ENCODE measurements at places on chromosomes 2 and 18. TPM values are rescaled to one million over a fixed set of nuclear protein-coding genes. Genes with fewer than 3 reads are reported as not detected.

DNA sequence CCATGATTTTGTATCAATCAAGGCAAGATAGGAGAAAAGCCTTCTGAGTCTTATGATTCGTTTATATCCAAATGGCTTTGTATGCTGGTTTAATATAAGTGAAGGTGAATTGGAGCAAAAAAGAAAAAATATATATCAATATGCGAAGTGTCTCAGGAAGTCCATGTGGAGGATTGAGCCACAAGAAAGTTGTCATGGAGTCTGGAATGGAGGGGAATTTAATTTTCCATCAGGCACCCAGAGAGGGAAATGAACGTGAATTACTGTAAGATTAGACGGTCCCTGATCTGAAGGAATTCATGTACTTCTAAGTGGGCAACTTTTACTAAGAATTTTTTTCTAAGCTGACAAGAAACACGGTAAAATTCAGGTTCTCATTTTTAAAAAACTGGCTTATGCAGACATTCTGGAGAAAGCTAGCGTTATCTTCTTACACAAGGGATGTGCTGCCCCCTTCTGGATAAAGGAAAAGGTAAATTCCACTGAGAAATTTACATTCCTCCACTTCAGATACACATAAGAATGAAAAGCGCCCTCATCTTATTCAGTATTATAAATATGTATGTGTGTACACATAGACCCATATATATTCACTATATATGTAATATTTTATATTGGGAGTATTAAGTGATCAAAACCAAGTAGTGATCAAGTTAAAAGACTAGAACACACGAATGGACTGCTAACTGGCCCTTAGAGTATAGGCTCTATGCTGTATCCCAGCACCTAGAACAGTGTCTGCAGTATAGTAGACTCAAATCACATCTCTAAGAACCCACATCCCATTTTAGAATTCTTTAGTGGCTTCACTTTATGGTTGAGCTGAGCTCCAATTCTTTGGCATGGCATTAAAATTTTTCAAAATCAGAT is 289.0 kb upstream of the TFPI start:
- DNase-seq: no peak

DNA sequence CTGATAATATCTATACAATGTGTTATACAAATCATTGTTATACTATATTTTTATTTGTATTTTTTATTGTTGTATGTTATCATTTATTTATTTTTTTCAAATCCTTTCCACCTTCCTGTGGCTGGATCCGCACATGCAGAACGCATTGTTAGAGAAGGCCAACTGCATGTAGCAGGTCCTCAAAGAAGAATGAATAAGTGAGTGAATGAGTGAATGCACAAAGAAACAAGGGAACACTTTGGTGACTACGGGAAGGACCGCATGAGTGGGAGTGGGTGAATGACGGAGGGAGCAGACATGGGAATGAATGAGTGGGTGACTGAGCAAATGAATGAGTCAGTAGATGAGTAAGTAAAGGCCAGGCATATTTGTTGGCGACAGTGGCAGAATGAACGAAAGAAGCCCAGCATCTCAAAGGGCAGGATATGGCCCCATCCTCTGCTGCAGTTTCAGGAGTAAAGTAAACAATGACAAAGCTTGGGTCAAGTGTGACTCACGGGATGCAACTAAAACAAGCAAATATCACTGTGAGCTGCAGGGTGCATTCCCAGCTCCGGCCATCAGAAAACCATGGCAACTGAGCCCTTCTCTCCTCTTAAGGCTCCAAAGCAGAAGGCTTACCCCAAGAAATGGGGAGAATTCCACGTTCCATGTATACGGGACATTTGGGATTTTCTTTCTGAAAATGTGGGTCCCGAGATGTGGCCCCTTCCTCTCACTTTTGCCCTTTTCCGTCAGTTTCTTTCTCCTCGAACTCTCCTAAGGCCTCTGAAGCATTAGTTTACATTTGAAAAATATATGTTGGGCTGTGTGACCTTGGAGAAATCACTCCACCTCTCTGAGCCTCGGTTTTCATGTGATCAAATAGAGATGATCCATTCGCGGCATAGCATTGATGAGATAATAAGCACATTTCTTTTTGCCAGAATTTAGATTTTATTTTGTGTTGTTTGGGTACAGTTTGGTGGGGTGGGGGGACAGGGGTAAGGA is 24.5 kb downstream of the KCNF1 start:
- no peak for DNase-seq

- DNase-seq: no peak
Observed at GRCh38 chr18:3793545-3793944, 343.6 kb downstream of the TGIF1 start.

DNA sequence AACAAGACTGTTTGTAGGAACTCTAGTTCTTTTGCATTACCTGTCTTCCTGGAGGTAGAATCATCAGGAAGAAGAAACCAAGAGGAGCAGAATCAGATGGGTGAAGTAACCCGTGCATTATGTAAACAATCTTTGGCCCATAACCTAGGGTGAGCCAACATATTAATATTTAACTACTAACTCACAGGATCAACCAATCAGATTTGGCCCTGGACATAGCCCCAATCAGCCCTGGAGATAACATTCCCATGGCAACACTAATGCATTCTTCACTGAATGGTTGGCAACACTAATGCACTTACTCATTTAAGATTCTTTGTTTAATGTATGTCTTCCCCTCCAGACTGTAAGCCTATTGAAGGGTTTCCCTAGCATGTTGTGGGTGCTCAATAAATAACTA is 72.0 kb upstream of the CTAGE1 start:
- DNase-seq: no peak

DNA sequence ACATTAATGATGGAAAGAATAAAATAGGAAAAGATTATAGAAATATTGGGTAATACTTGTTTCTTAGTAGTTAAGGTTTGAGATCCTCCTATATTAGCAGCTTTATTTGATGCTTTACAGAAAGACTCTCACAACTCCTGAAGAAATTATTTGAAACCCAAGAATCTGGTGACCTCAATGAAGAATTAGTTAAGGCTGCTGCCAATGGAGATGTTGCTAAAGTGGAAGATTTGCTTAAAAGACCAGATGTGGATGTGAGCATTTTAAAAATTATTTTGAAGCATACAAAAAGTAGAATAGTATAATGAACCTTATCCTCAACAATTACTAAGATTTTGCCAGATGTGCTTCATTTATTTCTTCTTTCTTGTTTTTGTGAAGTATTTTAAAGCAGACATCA is 59.1 kb downstream of the MIB1 start:
- DNase-seq: no peak

GRCh38 chr2:38598991-38599295 is 3.8 kb downstream of the HNRNPLL start:
- DNase-seq: no peak

DNA sequence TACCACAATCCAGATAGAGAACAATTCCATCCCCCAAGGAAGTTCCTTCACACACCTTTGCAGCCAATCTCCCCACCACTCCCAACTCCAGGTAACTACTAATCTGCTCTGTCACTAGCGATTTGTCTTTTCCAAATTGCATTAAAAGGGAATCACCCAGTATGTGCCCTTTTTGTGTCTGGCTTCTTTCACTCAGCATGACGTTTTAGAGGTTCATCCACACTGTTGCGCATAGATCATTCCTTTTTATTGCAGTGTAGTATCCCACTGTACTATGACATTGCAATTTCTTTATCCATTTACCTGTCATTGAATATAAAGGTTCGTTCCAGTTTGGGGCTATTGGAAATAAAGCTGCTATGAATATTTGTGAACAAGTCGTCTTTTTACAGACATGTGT is 31.6 kb downstream of the TNS1 start:
- no peak for DNase-seq

DNA sequence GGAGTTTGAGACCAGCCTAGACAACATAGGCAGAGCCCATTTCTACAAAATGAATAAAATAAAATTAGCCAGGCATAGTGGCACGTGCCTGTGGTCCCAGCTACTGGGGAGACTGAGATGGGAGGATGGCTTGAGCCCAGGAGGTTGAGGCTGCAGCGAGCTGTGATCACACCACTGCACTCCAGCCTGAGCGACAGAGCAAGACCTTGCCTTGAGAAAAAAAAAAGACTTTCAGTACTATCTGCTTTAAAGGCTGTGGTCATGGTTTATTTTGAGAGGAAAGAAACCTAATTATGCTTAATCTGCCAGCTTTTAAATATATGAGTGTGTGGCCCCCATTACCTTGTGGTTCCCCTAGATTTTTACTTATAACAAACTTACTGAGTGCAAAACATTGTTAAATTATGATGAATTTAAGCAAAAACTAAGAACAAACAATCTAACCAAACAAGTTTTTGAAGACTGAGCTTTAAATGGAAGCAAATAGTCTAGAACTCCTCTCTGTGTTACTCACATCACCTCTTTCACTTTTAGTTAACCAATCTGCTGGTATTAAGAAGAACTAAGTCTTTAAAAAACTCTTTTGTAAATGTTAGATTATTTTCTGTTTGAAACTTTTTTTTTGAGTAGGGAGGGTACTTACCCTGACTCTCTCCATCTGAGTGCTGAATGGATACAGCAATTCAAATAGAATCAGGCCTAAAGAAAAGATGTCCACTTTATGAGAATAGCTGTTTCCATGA is 65.4 kb downstream of the EIF2AK3 start:
- DNase-seq: no peak

CLHC1 gene
- 11.3 TPM for total RNA-seq

ZSWIM2 gene
- total RNA-seq: not detected

SLC4A5 gene
- total RNA-seq: 4.8 TPM

FABP1 gene
- 1.3 TPM for total RNA-seq

FOXD4L1 gene
- total RNA-seq: not detected

CHN1 gene
- 7.5 TPM for total RNA-seq
